ENCODE measurements at places on chromosomes 2 and 18.

- DNase-seq, result no peak
Observed at GRCh38 chr2:214706986-214707385, 102.5 kb downstream of the BARD1 start.

GRCh38 chr18:46338766-46339165 is 234.6 kb downstream of the HAUS1 start:
- DNase-seq, result no peak

DNA sequence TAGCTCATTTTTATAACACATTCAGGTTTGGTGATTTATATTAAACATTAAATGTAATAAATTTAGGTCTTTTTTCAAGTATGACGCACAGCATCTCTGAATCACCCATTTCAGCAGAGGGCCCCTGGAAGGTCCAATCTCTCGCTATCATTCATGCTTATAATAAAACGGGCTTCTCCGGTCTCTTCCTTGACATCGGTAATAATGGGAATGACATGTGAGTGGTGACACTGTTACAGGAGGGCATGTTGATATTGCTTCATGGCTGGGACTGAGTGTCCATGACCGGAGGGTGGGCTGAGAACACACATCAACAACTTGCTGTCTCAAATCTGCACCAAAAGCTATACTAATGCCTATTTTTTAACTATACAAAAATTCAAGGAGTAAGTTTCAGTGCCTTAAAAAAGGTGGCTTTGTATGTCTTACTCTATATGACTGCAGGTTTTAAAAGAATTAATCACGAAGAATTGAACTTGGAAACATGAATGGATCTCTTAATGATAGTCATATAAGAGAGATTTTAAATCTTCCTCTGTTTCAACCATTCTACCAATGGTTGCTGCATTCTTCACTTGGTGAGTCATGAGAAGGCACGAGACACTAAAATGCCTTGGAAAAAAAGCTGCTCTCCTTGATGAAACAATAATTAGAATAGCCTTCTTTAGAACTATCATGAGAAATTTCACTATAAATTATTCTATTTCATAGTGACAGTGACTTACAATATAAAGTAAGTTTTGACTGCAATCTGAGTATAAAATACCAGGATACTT is 101.9 kb upstream of the NRP2 start:
- DNase-seq, result peak; percentile 14

- no peak for DNase-seq
Observed at GRCh38 chr2:41967476-41968181, 80.2 kb upstream of the PKDCC start.

Measured in GM04504 (cell line).